Glomerular endothelial cell (primary cell): ENCODE measurements at places on chromosomes 7 and 10. TPM values are rescaled to one million over a fixed set of nuclear protein-coding genes. Genes with fewer than 3 reads are reported as not detected.

RNF32 gene
- 0.12 and 0.15 TPM in 2 replicates for total RNA-seq

TBC1D12 gene
- 8.0 and 12.9 TPM in 2 replicates for total RNA-seq

GIMAP1 gene
- 6.5 and 12.1 TPM in 2 replicates for total RNA-seq

DNAJC9 gene
- total RNA-seq = 19.3 and 26.1 TPM in 2 replicates

CYP3A5 gene
- 0.10 TPM in 1 of 2 replicates, not detected in the other for total RNA-seq
